ENCODE measurements at places on chromosomes 11 and 22. TPM values are rescaled to one million over a fixed set of nuclear protein-coding genes. Genes with fewer than 3 reads are reported as not detected.

DNA sequence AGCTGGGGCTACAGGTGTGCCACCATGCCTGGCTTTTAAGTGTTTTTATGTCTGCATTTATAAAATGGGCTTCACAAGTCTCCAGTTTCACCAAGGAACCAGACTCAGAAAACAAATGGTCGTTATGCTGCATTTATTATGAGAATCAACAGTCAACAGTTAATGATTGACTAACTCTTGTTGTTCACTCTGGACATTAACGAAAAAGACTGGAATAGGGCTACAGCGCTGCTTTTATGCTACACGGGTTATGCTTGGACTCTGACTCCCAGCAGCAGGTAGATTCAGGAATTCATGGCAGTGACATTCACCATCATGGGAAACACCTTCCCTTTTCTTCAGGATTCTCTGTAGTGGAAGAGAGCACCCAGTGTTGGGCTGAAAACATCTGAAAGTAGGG is 44.4 kb upstream of the CHKA start:
- DNase-seq = no peak
- H3K4me3 ChIP-seq = no peak overlapping the region
- H3K36me3 ChIP-seq = peaks cover 69% of the 10 kb centered on the region
- H3K27me3 ChIP-seq = no peaks in the 10 kb centered on the region
- H3K27ac ChIP-seq = no peak overlapping the region

- DNase-seq = no peak
- no peak overlapping the region for H3K27ac ChIP-seq
- H3K36me3 ChIP-seq = no peaks in the 10 kb centered on the region
Measured at GRCh38 chr11:22539821-22540256, 85.8 kb downstream of the FANCF start.

The ELMOD1 gene
- not detected for total RNA-seq

DNA sequence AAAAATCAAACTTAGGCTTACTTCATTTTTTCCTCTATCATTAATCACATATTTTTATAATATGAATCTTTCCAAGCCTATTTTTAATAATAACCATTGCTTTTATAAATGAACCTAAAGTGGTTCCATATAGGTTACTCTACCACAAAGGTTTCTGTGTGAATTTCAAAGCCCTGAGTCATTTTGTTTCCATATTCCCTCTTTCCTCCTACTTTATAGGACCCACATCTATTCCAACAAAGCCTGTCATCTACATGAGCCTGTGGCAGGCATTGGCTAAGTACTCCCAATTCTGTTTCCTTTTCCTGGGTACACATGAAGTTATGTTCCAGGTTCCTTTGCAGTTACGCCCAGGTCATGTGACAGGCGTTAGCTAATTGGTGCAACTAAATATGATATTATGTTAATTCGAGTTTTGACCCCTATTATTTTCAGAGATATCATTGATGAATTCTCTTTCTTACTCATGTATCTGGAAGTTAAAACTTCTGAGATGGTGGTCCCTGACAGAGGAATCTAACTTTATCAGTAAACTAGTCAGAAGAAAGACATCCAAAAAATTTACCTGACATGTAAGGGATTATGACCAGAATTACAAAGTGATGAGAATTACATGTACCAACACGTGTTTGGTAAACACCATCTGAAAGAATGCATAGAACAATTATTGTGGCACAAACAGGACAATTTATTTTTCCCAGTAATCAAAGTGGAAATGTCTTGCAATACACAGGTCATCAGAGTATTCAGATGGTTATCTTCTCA is 1264.0 kb upstream of the CNTN5 start:
- no peak overlapping the region for H3K27ac ChIP-seq
- no peaks in the 10 kb centered on the region for H3K4me1 ChIP-seq
- no peak for DNase-seq
- no peaks in the 10 kb centered on the region for H3K27me3 ChIP-seq

- no peaks in the 10 kb centered on the region for H3K4me1 ChIP-seq
- H3K36me3 ChIP-seq = no peaks in the 10 kb centered on the region
- no peak overlapping the region for H3K4me3 ChIP-seq
- no peak overlapping the region for H3K27ac ChIP-seq
Measured at GRCh38 chr11:49432242-49432848, 223.9 kb upstream of the FOLH1 start.

The DERL3 gene
- 15.4 TPM for total RNA-seq
